ENCODE measurements at places on chromosomes 6 and 20. TPM values are rescaled to one million over a fixed set of nuclear protein-coding genes. Genes with fewer than 3 reads are reported as not detected.

SLC22A2 gene
- total RNA-seq = not detected

HCRTR2 gene
- not detected for total RNA-seq

PREX1 gene
- total RNA-seq = 10.4 TPM

ADGRF4 gene
- 0.91 TPM for total RNA-seq

CTAGE9 gene
- total RNA-seq = not detected

ATAT1 gene
- total RNA-seq = 3.0 TPM

GSTA2 gene
- not detected for total RNA-seq

PNRC1 gene
- 203 TPM for total RNA-seq

HTR1E gene
- total RNA-seq = not detected

ARMC2 gene
- 16.2 TPM for total RNA-seq
